ENCODE measurements at places on chromosomes 3 and 15. TPM values are rescaled to one million over a fixed set of nuclear protein-coding genes. Genes with fewer than 3 reads are reported as not detected.

The CEP70 gene
- 23.5 TPM for total RNA-seq

The ACTC1 gene
- total RNA-seq = 2.8 TPM

DNA sequence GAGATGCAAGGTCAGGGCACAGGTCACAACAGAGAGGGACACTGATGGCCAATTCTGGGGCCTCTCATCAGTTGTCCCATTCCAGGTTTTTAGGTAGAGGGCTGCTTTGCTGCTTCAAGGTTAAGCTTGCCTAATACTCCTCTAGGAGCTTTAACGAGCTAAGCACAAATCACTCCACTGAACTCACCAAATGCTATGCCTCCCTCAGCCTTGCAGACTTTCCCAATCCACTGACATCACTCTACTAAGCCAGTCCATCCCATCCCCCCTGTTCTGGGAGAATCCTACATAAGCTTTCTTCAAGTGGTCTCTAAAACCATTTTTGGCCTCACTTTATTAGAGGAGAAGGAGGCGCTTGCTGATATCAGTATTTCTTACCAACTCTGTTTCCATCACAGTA is 24.8 kb upstream of the PDCD6IP start:
- DNase-seq = no peak
- no peak overlapping the region for H3K4me3 ChIP-seq
- no peaks in the 10 kb centered on the region for H3K27me3 ChIP-seq
- no peak overlapping the region for H3K27ac ChIP-seq
- no peaks in the 10 kb centered on the region for H3K36me3 ChIP-seq
- H3K4me1 ChIP-seq = no peaks in the 10 kb centered on the region

DNA sequence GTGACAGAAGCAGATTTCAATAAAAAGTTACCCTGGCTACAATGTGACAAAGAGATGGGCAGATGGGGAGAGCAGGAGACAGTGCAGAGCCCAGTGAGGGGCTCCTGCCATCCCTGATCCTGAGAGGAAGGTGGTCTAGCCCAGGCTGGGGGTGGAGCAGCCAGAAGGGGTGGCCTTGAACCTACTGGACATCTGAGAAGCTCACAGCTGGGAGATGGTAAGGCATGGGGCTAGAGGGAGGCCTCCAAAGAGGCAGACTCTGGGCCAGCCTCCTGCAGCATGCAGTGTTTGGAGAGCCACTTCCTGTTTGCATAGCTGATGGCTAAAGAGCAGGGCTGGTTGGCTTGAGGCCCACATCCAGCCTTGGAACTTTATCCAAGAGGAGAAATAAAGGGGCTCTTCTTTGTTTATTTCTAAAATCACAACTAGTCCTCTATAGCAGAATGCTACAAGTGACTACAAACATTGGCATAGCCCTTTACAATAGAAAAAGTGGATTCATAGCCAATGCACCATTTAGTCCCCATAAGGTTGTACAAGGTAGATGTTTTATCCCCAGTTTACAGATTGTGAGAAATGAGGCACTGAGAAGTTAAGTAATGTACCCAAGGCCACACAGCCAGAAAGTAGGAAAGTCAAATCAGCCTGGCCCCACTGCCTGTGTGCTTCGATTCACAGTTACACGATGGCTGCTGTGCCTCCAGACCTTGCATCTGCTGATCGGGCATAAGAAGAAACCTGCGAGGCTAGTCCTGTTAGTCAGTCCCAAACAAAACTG is 4.6 kb downstream of the EFCC1 start:
- no peak overlapping the region for H3K27ac ChIP-seq
- no peaks in the 10 kb centered on the region for H3K36me3 ChIP-seq
- H3K4me1 ChIP-seq = peaks cover 38% of the 10 kb centered on the region
- H3K27me3 ChIP-seq = peaks cover 39% of the 10 kb centered on the region
- DNase-seq = no peak

- peak overlapping the region; percentile 67 for H3K27ac ChIP-seq
- peaks cover 8% of the 10 kb centered on the region for H3K36me3 ChIP-seq
- peak overlapping the region; percentile 39 for H3K4me3 ChIP-seq
- no peaks in the 10 kb centered on the region for H3K27me3 ChIP-seq
These were observed 25.8 kb downstream of the ANP32A start for GRCh38 chr15:68794863-68795262.

- no peak overlapping the region for H3K27ac ChIP-seq
- H3K36me3 ChIP-seq = peaks cover 2% of the 10 kb centered on the region
- H3K4me3 ChIP-seq = no peak overlapping the region
These were observed 251.6 kb downstream of the RBMS3 start for GRCh38 chr3:29532473-29532872.

The TEX9 gene
- 21.3 TPM for total RNA-seq

DNA sequence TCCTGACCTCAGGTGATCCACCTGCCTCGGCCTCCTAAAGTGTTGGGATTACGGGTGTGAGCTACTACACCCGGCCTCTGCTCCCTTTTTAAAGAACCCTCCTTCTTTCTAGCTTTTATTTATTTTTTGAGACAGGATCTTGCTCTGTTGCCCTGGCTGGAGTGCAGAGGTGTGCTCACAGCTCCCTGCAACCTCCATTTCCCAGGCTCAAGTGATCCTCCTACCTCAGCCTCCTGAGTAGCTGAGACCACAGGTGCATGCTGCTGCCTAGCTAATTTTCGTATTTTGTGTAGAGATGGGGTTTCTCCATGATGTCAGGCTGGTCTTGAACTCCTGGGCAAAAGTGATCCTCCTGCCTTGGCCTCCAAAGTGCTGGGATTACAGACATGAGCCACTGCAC is 34.5 kb downstream of the TKT start:
- no peak overlapping the region for H3K27ac ChIP-seq
- H3K4me1 ChIP-seq = peaks cover 27% of the 10 kb centered on the region
- DNase-seq = no peak
- H3K27me3 ChIP-seq = peaks cover 5% of the 10 kb centered on the region

All from neural crest cell (in vitro differentiated cells).